Stimulated activated CD8-positive, alpha-beta memory T cell treated with anti-CD3 and anti-CD28 coated beads, Interleukin-15, amount 100 ng/mL, for 1 hour (primary cell): ENCODE measurements at places on chromosomes 13 and 19.
A peak's percentile ranks its signal among the peaks of the same experiment; 100 is the strongest.

GRCh38 chr13:24629320-24629719 lies 50.9 kb upstream of the ATP12A start:
- no peak for DNase-seq

GRCh38 chr19:1809678-1810077 lies 2.4 kb downstream of the ATP8B3 start:
- DNase-seq: no peak

DNA sequence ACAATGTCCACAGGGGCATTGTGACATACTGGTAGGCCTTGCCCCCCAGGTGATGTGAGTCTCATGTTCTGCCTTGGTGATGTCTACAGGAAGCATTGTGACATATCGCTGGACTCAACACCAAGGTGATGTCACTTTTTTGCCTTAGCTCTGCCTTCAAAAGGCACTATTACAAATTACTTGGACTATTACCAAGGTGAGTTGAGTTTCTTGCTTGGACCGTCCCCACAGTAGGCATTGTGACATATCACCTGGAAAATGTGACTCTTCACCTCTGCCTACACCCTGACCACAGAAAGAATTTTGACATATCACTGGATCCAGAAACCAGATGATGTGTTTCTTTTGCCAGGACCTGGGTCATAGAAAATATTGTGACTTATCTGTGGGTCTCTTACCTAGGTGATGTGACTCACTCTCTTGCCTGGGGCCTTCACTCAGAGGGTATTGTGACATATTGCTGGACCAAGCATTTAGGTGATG lies 60.6 kb upstream of the ZNF724 start:
- no peak for DNase-seq

- no peak for DNase-seq
Measured at GRCh38 chr19:2070436-2070827, 19.4 kb upstream of the MKNK2 start.

GRCh38 chr19:40213882-40214570 lies 4.2 kb downstream of the TTC9B start:
- DNase-seq: no peak

DNA sequence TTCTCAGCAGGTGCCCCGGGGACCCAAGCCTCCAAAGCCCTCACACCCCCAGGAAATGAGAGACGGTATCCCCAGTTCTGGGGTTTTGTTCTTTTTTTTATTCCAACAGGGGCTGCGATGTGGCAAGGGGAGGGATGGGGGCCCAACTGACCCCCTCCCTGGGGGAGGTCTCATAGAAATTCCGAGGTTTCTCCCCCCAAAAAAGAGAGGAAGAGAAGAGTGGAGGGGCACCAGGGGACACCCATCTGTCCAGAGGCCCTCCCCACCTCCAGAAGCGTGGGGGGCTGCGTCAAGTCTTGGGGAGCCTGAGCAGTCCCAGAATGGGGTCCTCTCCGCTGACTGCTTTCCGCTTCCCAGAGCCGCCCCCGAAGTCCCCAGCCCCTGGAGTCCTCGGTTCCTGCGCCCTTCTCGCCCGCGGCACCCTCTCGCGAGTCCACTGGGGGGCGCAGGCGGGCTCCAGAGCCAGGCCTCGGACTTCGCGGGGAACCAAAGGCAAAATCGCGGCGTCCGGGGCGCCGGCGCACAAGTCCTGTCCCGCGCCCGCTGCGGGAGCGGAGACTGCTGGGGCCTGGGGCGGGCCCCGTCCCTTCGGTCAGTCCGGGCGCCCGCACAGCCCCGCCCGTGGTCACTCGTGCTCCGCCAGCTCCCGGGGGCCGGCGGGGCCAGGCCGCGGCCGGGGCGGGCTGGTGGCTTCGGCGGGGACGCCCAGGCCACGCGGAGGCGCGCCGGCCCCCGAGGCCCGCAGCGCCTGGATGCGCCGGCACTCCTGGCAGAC lies 4.4 kb upstream of the ATP1A3 start:
- no peak for DNase-seq

- no peak for DNase-seq
Measured at GRCh38 chr13:108897955-108898354, 268.5 kb downstream of the MYO16 start.

- DNase-seq: no peak
Measured at GRCh38 chr19:36401475-36401874, 17.0 kb downstream of the ZFP82 start.

DNA sequence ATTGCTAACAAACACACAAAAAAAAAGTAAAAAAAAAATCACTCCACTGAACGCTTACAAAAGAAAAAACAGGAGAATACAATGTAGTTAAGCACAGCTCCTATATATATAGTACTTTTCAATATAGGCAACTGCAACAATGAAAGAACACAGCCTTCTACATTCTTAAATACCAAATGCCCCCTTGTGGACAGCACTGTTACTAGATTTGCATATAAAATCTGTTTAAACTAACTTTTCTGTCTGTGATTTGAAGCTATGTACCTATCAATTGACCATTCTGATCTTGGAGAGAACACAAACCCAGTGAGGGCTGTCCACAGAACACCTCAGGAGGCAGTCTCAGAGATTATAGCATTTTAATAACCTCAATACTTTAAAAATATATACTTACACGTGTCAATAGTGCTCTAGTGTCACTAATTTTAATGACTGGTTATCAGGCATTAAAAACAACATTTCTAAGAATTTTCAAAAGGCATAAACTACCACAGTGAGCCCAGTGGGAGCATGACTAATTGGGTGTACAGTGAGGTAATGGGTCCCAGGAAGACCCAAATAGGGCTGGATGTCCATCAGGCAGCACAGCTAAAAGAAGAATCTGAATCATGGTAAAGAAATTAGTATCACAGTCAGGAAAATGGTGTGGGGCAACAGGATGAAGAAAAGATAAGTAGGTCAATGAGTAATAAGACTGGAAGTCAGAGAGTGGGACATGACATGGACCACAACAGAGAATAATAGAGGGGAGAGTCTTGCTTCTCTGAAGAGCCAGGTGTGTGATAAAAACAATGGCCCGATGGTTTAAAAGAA lies 22.2 kb downstream of the CCDC169 start:
- DNase-seq: no peak

GRCh38 chr13:41465241-41465847 lies 8.0 kb downstream of the RGCC start:
- DNase-seq: peak; percentile 70
